IPS DF 6.9 (cell line): ENCODE measurements at places on chromosomes 6 and 20.

GRCh38 chr6:15358579-15359327 is 112.9 kb downstream of the JARID2 start:
- no peak for DNase-seq
- no peaks in the 10 kb centered on the region for H3K27me3 ChIP-seq
- no peak overlapping the region for H3K4me3 ChIP-seq
- H3K27ac ChIP-seq = no peak overlapping the region
- no peaks in the 10 kb centered on the region for H3K36me3 ChIP-seq
- H3K4me1 ChIP-seq = peaks cover 5% of the 10 kb centered on the region; the same call in 1 of the 2 replicates

- H3K4me1 ChIP-seq = no peaks in the 10 kb centered on the region
- H3K4me3 ChIP-seq = no peak overlapping the region
- no peak overlapping the region for H3K27ac ChIP-seq
- H3K27me3 ChIP-seq = no peaks in the 10 kb centered on the region
- peaks cover 6% of the 10 kb centered on the region; the same call in 1 of the 2 replicates for H3K36me3 ChIP-seq
These were observed 43.4 kb downstream of the PLCG1 start for GRCh38 chr20:41180599-41181333.

GRCh38 chr6:168322966-168323365 is 3.4 kb upstream of the DACT2 start:
- H3K4me3 ChIP-seq = no peak overlapping the region
- DNase-seq = no peak

DNA sequence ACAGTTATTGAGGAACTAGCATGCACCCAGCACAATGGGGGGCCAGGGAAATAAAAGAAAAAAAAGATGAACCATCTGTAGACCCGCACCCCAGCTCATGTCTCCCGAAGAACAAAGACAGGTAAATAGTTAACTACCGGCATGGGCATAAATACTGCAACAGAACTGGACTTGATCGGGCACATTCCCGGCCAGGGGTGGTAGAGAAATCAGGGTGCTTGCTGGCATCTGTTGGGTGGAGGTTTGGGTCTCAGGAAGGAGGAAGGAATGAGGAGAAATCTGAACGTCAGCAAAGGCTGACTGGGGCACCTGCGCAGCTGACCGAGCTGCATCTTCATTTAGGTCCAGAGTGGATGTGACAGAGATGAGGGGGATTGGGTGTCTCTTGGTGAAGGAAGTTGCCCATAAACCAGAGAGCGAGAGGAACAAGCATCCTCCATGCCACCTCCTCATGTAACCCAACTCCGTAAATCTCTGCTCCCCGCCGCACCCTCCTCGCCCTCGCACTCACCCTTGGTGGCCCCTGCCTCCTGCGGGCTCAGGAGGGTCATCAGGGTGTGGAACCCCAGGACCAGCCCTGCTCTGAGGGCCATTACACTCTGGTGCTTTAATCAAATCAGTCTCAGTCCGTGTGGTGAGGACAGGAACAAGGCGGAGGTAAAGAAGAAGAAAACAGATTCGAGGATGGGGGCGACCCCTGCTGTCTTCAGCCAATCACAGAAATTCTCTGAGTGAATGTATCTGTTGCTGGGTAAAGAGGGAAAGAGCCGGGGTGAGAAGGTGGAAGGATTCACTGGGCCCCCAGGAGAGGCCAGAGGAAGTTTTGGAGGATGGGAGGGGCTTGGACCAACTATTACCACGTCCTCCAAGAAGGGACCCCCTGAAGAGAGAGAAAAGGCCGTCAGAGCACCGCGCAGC is at the start of gene HLA-DOA:
TSS of gene HLA-DOA (minus strand) at position 648 of the 918 bp plus-strand sequence.
- H3K36me3 ChIP-seq = no peaks in the 10 kb centered on the region
- H3K27ac ChIP-seq = no peak within 1 kb of the TSS
- DNase-seq = peak; percentile 77
- H3K27me3 ChIP-seq = no peaks in the 10 kb centered on the region
- peaks cover 1% of the 10 kb centered on the region; the same call in 1 of the 2 replicates for H3K4me1 ChIP-seq
- peak within 1 kb of the TSS; percentile 59; the same call in 1 of the 2 replicates for H3K4me3 ChIP-seq

DNA sequence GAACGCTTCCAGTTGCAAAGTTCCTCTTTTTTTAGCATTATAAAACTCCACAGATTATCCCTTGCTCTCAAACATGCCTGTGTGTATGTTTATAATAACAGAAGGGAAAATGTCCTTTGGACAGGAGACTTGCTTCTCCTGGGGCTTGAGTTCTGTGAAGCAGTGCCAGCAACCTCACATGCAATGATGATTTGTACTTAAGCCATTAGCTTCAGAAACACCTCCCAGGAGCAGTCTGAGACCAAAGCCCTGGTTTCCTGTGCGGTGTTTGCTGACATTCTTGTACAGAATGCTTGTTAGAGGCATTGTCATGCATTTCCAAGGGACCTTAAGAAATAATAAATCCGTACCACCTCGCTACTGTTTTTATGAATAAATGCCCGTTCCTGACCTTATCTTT is 752.8 kb downstream of the CBLN4 start:
- no peak overlapping the region for H3K27ac ChIP-seq
- no peak overlapping the region for H3K4me3 ChIP-seq
- no peak for DNase-seq
- H3K4me1 ChIP-seq = no peaks in the 10 kb centered on the region
- no peaks in the 10 kb centered on the region; the same call in 1 of the 2 replicates for H3K36me3 ChIP-seq

- H3K4me3 ChIP-seq = no peak overlapping the region
- H3K27ac ChIP-seq = no peak overlapping the region
- no peaks in the 10 kb centered on the region for H3K27me3 ChIP-seq
- DNase-seq = no peak
These were observed 125.0 kb upstream of the BACH2 start for GRCh38 chr6:90421666-90422065.

- no peak for DNase-seq
- H3K4me3 ChIP-seq = no peak overlapping the region
- H3K4me1 ChIP-seq = no peaks in the 10 kb centered on the region
- H3K27ac ChIP-seq = no peak overlapping the region
These were observed 47.2 kb upstream of the IPCEF1 start for GRCh38 chr6:154403788-154404187.

DNA sequence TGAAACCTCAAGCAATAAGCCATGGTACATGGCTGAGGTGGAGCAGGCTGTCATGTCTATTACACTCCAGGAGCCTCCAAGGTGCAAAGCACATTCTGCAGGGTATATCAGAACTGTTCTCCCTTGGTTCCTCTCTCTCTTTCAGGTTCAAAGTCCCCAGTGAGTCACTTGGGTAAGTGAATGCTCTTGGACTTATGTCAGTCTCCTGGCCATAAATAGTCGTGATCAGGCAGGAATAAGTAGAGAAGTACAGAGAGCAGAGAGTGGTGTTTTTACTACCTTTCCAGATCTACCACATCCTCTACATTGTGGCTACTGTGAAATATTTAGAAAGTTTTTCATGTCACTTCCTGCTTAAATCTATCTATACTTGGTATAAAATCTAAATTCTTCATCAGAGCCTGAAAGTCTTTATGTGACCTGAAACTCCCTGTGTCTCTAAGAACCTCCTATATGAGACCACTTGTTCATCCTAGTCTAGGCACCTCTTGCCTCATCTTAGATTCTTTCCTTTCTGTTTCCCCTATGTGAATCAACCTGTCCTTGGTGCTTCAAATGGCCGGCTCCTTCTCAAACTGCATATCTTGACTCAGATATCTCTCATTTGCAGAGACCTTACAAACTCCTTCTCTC is 1077.6 kb upstream of the MAP3K7 start:
- DNase-seq = no peak
- H3K4me3 ChIP-seq = no peak overlapping the region
- no peaks in the 10 kb centered on the region for H3K36me3 ChIP-seq
- H3K27ac ChIP-seq = no peak overlapping the region
- H3K4me1 ChIP-seq = no peaks in the 10 kb centered on the region

DNA sequence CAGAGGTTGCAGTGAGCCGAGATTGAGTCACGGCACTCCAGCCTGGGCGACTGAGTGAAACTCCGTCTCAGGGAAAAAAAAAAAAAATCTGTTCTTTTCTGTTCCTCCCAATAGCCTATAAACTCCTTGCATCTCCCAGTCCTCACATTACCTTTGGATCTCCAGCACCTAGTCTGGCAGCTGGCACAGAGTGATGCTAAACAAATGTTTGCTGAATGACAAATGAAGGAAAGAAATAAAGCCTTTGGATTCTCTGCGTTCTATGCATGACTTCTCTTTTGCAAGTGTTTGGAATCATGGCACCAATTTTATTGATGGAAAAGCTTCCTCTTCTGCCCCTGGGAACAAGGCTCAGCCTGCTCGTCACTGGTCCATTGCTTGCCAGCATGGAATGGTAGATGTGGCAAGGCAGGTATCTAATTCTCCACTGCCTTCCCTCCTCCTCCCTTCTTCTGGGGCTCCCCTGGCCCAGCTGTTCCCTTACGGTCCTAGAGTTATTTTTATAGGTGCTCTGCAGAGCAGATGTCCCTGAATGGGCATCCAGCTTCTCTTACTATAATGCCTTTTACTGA is 53.6 kb upstream of the FYN start:
- H3K4me3 ChIP-seq = no peak overlapping the region
- no peak overlapping the region for H3K27ac ChIP-seq
- H3K4me1 ChIP-seq = 0 out of 2 replicates have a peak, but pooled peaks cover 5% of the 10 kb centered on the region
- H3K36me3 ChIP-seq = no peaks in the 10 kb centered on the region

GRCh38 chr20:17142666-17143065 is 84.2 kb upstream of the PCSK2 start:
- no peak overlapping the region for H3K27ac ChIP-seq
- H3K4me3 ChIP-seq = no peak overlapping the region
- H3K36me3 ChIP-seq = no peaks in the 10 kb centered on the region
- no peaks in the 10 kb centered on the region for H3K27me3 ChIP-seq

DNA sequence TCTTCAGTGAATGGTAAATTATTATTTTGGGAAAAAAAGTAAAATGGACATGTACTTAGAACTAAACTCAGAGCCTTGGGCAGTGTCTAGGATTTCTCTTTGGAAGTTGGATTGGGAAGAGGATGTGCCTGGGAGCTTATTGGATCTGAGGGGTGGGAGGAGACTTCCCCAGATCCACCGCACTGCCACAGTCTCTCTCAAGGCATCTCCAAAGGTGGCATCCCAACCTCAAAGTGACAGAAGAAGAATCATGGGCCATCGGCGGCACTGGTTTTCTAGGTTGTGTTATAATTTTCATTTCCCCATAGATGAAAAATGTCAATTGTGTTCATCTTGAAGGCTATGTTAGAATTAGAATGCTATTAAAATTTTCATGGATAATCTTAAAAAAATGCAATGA is 66.8 kb upstream of the CD93 start:
- H3K4me3 ChIP-seq = no peak overlapping the region
- no peaks in the 10 kb centered on the region for H3K36me3 ChIP-seq
- no peak for DNase-seq
- no peaks in the 10 kb centered on the region for H3K27me3 ChIP-seq

GRCh38 chr6:117481278-117481925 is 1.1 kb upstream of the DCBLD1 start:
- H3K36me3 ChIP-seq = no peaks in the 10 kb centered on the region
- peaks cover 9% of the 10 kb centered on the region; the same call in 1 of the 2 replicates for H3K27me3 ChIP-seq
- H3K4me3 ChIP-seq = no peak overlapping the region
- no peak overlapping the region for H3K27ac ChIP-seq

DNA sequence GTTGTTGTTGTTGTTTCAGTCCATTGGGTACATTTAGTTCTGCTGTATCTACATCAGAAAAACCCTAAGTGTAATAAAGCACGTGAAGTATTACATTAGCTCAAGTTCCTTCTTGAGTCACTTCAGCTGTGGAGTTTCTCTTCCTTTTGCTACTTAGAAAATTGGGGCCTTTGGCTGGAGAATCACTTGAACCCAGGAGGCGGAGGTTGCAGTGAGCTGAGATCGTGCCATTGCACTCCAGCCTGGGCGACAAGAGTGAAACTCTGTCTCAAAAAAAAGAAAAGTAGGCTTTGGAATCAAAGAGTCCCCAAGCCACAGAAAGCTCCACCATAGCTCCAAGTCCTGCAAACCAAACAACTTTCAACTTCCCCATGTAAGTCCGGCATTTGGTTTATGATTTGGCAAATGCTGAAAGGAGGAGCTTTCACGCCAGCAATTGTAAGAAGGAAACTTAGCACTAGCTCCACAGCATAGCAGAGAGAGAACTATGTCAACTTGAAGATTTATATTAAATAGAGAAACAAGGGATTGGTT is 56.5 kb upstream of the RNF144B start:
- no peaks in the 10 kb centered on the region for H3K27me3 ChIP-seq
- H3K27ac ChIP-seq = no peak overlapping the region
- H3K4me3 ChIP-seq = no peak overlapping the region
- no peaks in the 10 kb centered on the region for H3K4me1 ChIP-seq
- H3K36me3 ChIP-seq = no peaks in the 10 kb centered on the region

- H3K27me3 ChIP-seq = no peaks in the 10 kb centered on the region
- no peak overlapping the region for H3K4me3 ChIP-seq
- no peak for DNase-seq
- no peaks in the 10 kb centered on the region; the same call in 1 of the 2 replicates for H3K4me1 ChIP-seq
- no peaks in the 10 kb centered on the region for H3K36me3 ChIP-seq
- H3K27ac ChIP-seq = no peak overlapping the region
These were observed 159.9 kb upstream of the TOP1 start for GRCh38 chr20:40868551-40869217.

DNA sequence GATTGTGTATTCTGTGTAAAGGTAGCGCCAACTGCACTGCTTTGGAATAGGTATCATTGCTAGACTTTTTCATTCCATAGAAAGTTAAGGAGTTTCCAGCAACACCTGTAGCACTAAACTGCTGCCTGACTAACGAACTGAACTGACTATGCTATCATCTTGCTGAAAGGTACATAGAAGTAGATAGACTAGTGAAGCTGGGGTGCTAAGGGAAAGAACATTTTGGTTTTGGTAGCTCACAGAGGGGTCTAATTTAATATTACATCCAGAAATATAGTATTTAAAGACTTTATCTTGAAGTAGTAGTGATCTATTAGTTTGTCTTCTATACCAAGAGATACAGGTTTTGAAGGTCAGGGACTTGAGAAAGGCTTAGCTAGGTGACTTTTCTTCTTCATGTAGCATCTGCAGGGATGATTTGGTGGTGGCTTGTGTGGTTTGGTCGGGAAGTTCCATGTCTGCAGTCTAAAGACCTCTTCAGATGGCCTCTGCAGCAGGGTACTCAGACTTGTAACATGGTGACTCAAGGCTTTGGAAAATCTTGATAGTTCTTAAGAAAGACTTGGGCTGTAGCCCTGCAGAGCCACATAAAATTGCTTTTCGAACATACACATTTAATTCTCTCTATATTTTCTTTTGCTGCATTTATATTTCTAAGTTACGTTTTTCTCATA is 10.2 kb downstream of the SENP6 start:
- H3K36me3 ChIP-seq = no peaks in the 10 kb centered on the region
- H3K27me3 ChIP-seq = no peaks in the 10 kb centered on the region
- no peak overlapping the region for H3K27ac ChIP-seq
- H3K4me3 ChIP-seq = no peak overlapping the region
- H3K4me1 ChIP-seq = no peaks in the 10 kb centered on the region; the same call in 1 of the 2 replicates

DNA sequence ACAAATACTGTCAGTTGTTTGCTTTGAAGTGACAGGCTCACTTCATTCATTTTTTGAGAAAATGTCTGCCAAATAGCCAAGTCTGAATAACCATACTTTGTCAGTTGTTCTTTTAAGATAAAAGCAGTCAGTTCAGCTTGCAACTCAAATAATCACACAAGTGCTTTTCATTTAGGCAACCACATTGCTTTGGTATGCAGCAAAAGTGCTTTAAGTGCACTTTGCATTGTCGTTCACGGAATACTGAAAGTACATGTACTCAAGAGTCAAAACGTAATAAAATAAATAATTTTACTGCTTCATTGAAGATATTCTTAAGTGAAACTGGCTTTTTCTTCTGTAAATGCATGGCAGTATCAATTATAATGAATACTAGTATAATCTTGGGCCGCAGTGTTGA is 107.2 kb downstream of the MMS22L start:
- no peak for DNase-seq
- no peaks in the 10 kb centered on the region for H3K4me1 ChIP-seq
- H3K27ac ChIP-seq = no peak overlapping the region
- no peak overlapping the region for H3K4me3 ChIP-seq
